ENCODE measurements at places on chromosomes 12 and 14.

- DNase-seq, result no peak
Measured at GRCh38 chr12:67760586-67761275, 112.2 kb downstream of the DYRK2 start.

DNA sequence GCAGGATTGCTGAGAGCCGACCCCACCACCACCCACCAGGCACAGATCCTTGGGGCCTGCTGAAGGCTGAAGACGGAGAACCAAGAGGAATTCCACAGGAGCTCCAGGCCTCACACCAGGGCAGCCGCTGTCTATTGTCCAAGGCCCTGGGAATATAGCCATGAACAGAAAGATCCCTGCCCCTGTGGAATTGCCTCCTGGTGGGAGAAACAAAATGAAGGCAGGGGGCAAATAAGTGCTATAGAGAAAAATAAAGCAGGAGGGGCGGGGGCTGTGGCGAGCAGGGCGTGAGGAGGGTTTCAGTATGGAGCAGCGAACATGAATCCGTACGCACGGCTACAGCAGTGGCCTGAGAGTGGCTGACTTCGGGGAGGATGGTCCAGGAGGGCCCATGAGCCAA is 96.1 kb downstream of the EML1 start:
- DNase-seq, result no peak

- no peak for DNase-seq
Measured at GRCh38 chr12:2358986-2359658, 306.3 kb downstream of the CACNA1C start.

DNA sequence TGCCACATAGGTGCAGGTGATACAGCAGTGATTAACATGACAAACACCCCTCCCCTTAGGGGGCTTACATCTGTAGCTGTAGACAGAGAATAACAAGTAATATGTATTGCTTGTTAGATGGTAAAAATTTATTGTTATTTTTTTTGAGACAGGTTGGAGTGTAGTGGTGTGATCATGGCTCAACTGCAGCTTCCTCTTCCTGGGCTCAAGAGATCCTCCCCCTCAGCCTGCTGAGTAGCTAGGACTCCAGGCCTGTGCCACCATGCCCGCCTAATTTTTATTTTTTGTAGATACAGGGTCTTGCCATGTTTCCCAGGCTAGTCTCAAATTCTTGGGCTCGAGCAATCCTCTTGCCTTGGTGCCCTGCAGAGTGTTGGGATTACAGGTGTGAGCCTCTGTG is 19.8 kb downstream of the DIP2B start:
- DNase-seq, result no peak

- no peak for DNase-seq
Measured at GRCh38 chr12:12445882-12446181, 89.0 kb downstream of the BORCS5 start.

DNA sequence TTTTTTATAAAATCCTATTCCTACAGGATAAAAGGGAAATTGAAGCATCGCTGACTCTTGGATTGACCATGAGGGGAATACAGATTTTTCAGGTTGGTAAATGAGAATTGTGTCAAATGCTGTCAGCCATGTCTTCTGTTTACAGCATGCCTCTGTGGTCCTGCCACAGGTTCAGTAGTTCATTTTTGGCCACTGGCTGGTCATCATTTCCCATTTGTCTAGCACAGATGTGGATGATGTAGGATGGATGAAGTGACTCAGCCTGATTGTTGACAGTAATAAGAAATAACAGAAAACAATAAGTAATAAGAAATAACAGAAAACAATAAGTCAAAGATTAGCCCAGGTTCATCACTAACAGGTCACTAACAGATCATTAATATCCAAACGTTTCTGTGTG is 59.8 kb downstream of the FRMD6 start:
- no peak for DNase-seq

DNA sequence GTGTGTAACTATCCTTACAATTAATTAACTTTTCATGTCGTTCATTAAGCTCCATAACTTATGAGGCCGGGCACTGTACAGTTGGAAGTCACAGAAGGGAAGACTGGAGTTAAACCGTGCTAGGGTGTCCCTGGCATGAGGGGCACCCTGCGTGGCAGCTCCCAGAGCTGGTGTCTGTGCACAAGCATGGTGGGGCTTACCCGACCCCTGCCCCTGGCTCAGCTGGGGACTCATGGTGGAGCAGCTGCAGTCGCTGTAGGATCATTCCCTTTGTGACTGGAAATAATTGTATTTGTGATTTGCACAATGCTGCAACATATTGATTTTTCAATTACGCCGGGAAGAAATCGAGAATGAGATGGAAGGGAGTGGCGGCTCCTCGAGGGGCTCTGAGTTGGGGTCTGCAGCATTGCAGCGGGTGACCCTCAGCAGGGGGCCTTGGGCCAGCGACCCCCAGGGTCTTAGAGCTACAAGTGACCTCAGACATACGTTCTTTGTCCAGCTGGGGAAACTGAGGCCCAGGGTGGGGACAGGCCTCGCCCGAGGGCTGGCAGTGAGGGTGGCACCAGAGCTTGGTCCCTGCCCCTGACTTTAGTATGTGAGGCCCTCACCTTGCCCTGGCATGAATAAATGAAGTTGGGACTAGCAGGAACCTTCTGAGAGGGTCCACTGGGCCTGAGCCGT is 125.4 kb downstream of the KIF26A start:
- no peak for DNase-seq

DNA sequence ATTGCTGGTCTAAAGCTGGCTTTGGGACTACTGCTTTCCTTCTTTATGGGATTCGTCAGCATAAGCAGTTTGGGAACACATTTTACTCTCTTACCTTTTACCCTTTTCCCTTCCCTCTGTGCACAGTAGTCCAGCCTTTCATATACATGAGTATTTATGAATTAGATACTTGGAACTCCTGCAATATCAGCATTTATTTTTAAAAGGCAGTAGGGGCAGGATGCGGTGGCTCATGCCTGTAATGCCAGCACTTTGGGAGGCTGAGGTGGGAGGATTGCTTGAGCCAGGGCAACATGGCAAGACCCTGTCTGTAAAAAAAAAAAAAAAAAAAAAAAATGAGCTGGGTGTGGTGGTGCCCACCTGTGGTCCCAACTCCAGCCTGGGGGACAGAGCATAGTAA is 3.0 kb downstream of the NUBPL start:
- no peak for DNase-seq

DNA sequence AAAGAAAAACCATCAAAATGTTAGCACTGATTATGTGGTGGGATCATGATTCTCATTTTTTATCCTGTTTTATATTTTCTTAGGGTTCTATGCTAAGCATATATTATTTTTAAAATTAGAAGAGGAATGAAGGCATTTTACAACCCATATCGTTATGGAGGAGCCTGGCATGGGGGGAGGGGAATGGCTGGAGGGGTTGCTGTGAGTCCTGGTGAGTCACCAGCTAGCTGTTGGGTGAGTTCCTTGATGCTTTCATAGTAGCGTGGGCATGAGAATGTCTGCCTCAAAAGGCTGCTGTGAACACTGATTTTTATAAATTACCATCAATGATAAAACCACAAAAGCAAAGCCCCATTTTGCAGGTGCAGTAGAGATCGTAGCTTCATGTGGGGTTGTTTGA is 46.9 kb downstream of the C14orf132 start:
- DNase-seq, result no peak

GRCh38 chr14:45970621-45971020 is 681.0 kb downstream of the RPL10L start:
- no peak for DNase-seq

DNA sequence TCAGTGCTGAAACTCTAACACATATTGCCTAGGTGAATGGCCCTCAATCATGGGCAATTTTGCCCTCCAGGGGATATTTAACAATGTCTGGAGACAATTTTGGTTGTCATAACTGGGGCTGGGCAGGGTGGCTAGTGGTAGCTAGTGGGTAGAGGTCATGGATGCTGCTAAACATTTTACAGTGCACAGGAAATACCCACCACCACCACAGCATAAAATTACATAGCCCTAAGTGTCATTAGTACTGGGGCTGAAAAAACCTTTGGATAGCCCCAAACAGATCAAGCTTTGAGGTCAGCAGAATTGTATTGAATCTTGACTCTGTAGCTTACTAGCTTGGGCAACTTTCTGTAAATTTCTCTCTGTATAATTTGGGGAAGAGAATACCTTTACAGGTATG is 758.0 kb downstream of the BCL11B start:
- DNase-seq, result no peak

DNA sequence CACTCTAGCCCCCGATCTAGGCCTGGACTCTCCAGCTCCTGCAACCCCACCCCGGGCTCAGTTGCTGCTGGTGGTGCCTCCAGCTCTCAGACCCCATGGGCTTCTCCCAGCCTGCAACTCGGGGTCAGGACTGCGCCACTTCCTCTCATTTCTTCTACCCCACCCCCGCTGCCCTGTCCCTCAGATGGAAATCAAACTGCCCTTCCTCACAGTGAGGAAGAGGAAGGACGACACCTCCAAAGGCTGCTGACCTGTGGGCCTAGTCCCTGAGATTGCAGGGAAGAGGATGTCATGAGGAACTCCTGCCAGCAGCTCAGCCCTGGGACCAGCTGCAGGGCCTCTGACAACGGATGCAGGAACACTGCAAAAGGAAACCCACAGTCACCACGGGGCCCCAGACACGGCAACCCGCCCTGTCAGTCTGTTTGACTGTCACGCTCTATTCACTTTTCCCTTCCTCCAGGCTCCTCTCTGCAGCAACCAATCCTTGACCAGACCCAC is 29.3 kb upstream of the PNMA1 start:
- peak; percentile 28 for DNase-seq

GRCh38 chr12:51923506-51924365 is 16.4 kb downstream of the ACVRL1 start:
- DNase-seq, result peak; percentile 24

All from activated gamma-delta T cell (primary cell).